Ureter (tissue), 1 donor: ENCODE measurements at places on chromosomes 1 and 21. TPM values are rescaled to one million over a fixed set of nuclear protein-coding genes. Genes with fewer than 3 reads are reported as not detected.

The PTGFRN gene
- total RNA-seq, result 103 TPM

- DNase-seq, result no peak
Observed at GRCh38 chr1:192159014-192159413, 752 bp downstream of the RGS18 start.

DNA sequence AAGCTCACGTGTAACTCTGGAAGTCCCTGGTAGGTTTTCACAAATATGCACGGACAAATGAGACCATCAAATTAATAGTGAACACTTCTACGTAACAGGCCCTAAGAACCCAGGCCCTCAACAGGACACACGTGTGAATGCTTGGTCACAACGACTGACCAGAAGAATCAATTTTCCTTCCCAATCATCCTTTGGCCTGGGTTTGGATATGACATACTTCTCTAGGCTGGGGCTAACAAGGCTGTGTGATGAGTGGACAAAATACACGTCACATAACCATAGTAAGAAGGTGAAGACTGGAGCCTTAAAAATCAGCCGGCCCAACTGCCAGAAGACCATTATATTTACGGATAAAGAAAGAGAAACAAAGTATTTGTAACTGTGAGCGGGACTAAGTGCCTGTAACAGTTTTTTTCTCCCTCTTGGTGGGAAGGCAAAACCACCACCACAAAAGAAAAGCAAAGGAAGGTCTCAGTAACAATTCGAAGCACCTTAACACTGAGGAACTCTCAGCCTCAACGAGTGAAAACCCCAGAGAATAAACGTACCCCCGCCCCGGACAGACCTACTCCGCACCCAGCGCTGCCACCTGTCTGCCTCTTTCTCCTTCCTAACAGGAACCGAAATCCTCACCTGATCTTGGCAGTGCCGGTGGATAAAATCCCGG lies 450 bp downstream of the SDE2 start:
- no peak for DNase-seq

- DNase-seq, result no peak
Observed at GRCh38 chr1:200909757-200910239, 15.1 kb downstream of the INAVA start.

- DNase-seq, result no peak
Observed at GRCh38 chr1:63264161-63264560, 58.2 kb upstream of the FOXD3 start.

GRCh38 chr1:203440771-203441170 lies 34.8 kb upstream of the PRELP start:
- peak; percentile 82 for DNase-seq

DNA sequence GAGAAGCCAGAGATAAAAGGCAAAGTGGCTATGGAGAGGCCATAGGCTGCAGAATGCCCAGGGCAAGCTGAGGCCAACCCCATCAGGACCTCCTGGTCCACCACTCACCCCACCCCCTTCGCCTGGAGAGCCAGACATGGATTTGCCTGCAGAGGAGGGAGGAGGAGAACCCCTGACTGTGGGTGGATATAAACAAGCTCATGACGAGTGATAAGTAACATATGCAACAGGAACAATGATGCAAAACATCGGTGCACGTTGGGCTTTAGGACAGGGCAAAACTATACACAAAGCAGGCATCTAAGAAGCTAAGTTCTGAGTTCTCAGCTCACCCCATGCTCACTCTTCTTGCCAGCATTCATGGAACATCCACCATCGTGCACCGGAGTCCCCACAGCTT lies 150.3 kb downstream of the ETS2 start:
- no peak for DNase-seq
